Upper lobe of left lung (tissue), 6 donors: ENCODE measurements at places on chromosomes 5 and 9. TPM values are rescaled to one million over a fixed set of nuclear protein-coding genes. Genes with fewer than 3 reads are reported as not detected.

DNA sequence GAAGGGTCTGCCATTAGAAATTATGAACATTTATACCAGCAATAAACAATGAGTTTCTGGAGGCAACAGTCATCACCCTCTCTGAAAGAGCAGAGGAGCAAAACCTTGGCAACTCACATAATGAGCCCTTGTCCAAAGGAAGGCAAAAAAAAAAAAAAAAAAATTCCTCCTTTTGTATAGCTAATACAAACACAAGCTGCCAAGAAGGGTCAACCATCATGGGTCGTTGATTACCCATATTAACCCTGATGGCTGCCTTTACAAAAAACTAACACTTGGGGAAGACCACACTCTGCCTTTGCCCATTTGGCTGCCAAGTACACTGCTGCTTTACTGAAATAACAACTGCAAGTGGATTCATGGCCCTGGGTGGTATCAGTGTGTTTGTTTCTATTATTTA, 272.7 kb downstream of the ADAMTSL1 start:
- no peaks in the 10 kb centered on the region for H3K27me3 ChIP-seq
- no peak overlapping the region for H3K4me3 ChIP-seq

GRCh38 chr9:15156241-15156640, 150.8 kb downstream of the TTC39B start:
- peaks cover 6% of the 10 kb centered on the region for H3K4me1 ChIP-seq
- H3K4me3 ChIP-seq = no peak overlapping the region
- no peaks in the 10 kb centered on the region for H3K27me3 ChIP-seq
- DNase-seq = no peak

DNA sequence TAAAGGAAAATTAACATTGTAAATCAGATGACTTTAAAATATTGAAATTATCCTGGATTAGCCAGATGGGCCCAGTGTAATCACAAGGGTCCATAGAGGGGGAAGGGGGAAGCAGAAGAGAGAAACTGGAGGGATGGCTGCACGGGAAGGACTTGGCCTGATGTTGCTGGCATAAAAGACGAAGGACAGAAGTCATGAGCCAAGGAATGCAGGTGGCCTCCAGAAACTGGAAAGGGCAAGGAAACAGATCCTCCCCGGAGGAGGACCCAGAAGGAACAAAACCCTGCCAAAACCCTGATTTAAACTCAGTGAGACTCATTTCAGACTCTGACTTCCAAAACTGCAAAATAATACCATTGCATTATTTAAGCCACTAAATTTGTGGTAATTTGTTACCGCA, 100.2 kb downstream of the ADAMTS2 start:
- no peak overlapping the region for H3K4me3 ChIP-seq
- no peak overlapping the region for H3K27ac ChIP-seq
- H3K27me3 ChIP-seq = no peaks in the 10 kb centered on the region
- DNase-seq = no peak
- no peaks in the 10 kb centered on the region for H3K36me3 ChIP-seq

The TMEM174 gene
- not detected for total RNA-seq
